Effector memory CD4-positive, alpha-beta T cell (primary cell): ENCODE measurements at places on chromosomes 5 and 9.

- no peak for DNase-seq
- no peak overlapping the region for H3K27ac ChIP-seq
- no peaks in the 10 kb centered on the region for H3K36me3 ChIP-seq
- no peaks in the 10 kb centered on the region for H3K4me1 ChIP-seq
- no peaks in the 10 kb centered on the region for H3K27me3 ChIP-seq
Observed at GRCh38 chr9:85716031-85716877, 25.5 kb downstream of the AGTPBP1 start.

- no peaks in the 10 kb centered on the region for H3K4me1 ChIP-seq
- no peak for DNase-seq
- H3K27me3 ChIP-seq, result no peaks in the 10 kb centered on the region
- no peak overlapping the region for H3K4me3 ChIP-seq
- H3K36me3 ChIP-seq, result no peaks in the 10 kb centered on the region
Observed at GRCh38 chr5:162248107-162248713, 180.6 kb downstream of the GABRG2 start.

- H3K36me3 ChIP-seq, result no peaks in the 10 kb centered on the region
- no peak overlapping the region for H3K4me3 ChIP-seq
- no peak overlapping the region for H3K27ac ChIP-seq
- H3K27me3 ChIP-seq, result no peaks in the 10 kb centered on the region
- H3K4me1 ChIP-seq, result no peaks in the 10 kb centered on the region
Observed at GRCh38 chr9:22913518-22913917, 466.9 kb downstream of the DMRTA1 start.

DNA sequence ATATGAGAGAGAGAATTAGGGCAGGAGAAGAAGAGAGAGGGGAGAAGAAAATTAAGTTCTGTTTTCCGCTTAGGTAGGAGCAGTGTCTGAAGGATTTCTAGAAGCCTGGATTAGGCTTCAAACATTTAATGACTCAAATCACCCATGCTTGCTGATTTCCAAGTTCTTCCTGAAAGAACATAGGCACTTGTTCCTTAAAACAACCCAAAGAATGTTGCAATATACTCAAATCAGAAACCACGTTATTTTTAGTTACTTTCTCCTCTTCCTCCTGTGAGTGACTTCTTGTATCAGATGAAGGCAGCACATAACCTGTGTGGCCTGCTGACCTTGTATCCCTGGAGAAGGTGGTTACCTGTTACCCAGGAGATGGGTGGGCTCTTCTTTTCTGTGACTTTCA, 351.5 kb upstream of the KLF4 start:
- H3K4me1 ChIP-seq, result no peaks in the 10 kb centered on the region
- H3K36me3 ChIP-seq, result no peaks in the 10 kb centered on the region

DNA sequence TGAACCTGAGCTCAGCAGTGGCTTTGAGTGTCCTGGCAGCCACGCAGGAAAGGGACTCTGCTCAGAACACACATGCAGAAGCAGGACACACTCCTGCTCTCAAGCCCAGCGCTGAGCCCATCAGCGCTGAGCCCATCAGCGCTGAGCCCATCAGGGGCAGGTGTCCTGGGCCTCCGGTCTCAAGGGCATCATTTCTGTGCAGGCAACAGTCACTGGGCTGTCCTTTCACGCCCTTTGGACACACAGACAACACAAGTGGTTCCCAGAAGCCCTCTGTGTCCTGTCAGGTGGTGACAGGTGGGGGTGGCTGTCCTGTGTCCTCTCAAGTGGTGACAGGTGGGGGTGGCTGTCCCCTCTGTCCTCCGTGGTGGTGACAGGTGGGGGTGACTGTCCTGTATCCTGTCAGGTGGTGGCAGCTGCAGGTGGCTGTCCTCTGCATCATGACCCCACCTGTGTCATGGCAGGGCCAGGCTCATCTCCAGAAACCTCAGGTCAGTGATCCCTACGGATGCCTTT, 39.0 kb upstream of the CLPTM1L start:
- H3K27ac ChIP-seq, result no peak overlapping the region
- H3K4me1 ChIP-seq, result peaks cover 20% of the 10 kb centered on the region
- DNase-seq, result no peak
- no peaks in the 10 kb centered on the region for H3K36me3 ChIP-seq

DNA sequence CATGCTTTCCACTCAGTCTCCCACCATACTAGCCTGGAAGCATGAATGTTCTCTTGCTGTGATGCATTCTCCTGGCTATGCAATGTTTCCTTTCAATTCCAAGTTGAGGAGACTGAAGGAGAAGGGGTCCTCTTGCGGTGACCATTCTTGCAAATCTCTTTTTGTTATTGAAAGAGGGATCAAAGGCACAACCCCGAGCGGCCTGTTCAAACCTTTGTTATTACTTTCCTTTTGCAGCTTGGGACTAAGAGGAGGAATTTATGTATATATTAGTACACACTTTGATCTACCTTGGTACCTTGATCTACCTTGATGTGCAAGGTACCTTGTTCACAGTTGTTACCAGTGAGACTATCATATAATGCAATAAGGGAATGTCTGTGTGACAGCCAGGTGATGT, 147.3 kb downstream of the KCTD16 start:
- H3K36me3 ChIP-seq, result no peaks in the 10 kb centered on the region
- H3K27ac ChIP-seq, result no peak overlapping the region
- H3K4me1 ChIP-seq, result no peaks in the 10 kb centered on the region
